ENCODE measurements at places on chromosomes 2 and 18.

- no peak overlapping the region for H3K27ac ChIP-seq
- peaks cover 13% of the 10 kb centered on the region for H3K36me3 ChIP-seq
- no peaks in the 10 kb centered on the region for H3K27me3 ChIP-seq
Observed at GRCh38 chr2:61376211-61376610, 94.7 kb downstream of the USP34 start.

- DNase-seq: no peak
- no peaks in the 10 kb centered on the region for H3K36me3 ChIP-seq
- no peak overlapping the region for H3K27ac ChIP-seq
- H3K4me1 ChIP-seq: no peaks in the 10 kb centered on the region
- H3K27me3 ChIP-seq: no peaks in the 10 kb centered on the region
- H3K4me3 ChIP-seq: no peak overlapping the region
Observed at GRCh38 chr2:240963868-240964703, 34.3 kb upstream of the SNED1 start.

GRCh38 chr2:62556086-62556485, 50.1 kb upstream of the TMEM17 start:
- H3K36me3 ChIP-seq: no peaks in the 10 kb centered on the region
- no peaks in the 10 kb centered on the region for H3K4me1 ChIP-seq
- H3K27me3 ChIP-seq: no peaks in the 10 kb centered on the region
- no peak overlapping the region for H3K4me3 ChIP-seq
- H3K27ac ChIP-seq: no peak overlapping the region

DNA sequence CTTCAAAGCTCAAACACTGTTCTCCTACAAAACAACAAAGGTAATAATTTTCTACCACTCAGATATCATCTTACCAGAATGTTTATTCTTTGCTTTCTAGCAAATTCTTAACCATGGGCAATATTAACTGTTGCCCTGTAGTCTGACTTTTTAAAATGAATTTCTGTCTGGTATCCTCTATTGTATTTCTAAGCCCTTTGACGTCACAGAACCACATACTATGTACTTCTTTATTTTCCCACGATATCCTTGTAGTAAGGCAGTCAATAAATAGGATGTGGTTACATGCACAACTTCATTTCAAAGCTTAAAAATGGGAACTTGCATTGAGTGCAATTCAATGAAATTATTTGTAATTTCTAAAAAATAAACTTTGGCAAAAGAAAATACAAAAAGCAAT, 58.7 kb downstream of the THADA start:
- H3K36me3 ChIP-seq: peaks cover 3% of the 10 kb centered on the region
- peaks cover 9% of the 10 kb centered on the region for H3K4me1 ChIP-seq
- no peak overlapping the region for H3K4me3 ChIP-seq
- H3K27ac ChIP-seq: no peak overlapping the region
- no peak for DNase-seq

DNA sequence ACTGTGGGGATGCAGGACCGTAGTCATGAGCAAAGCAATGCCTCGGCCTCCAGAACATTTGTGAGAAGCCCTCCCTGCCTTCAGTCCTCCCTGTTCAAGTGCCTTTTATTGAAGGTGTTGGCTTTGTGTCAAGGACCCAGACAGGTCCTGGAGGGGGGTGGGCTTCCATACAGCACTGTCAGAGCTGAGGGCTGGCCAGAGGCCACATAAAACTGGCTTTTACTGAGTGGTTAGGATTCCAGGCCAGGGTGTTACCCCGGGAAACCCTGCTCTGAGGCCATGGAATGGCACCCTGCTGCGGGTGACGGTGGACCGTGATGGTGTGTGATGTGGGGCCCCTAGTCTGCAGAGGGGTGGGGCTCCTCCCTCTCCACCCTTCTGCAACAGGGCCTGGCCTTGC, 41.6 kb downstream of the TOGARAM2 start:
- no peaks in the 10 kb centered on the region for H3K4me1 ChIP-seq
- H3K36me3 ChIP-seq: no peaks in the 10 kb centered on the region
- DNase-seq: no peak
- no peaks in the 10 kb centered on the region for H3K27me3 ChIP-seq

GRCh38 chr2:206443735-206444527, 599 bp downstream of the ADAM23 start:
- H3K4me1 ChIP-seq: peaks cover 8% of the 10 kb centered on the region
- no peaks in the 10 kb centered on the region for H3K36me3 ChIP-seq
- no peak overlapping the region for H3K4me3 ChIP-seq
- DNase-seq: no peak

DNA sequence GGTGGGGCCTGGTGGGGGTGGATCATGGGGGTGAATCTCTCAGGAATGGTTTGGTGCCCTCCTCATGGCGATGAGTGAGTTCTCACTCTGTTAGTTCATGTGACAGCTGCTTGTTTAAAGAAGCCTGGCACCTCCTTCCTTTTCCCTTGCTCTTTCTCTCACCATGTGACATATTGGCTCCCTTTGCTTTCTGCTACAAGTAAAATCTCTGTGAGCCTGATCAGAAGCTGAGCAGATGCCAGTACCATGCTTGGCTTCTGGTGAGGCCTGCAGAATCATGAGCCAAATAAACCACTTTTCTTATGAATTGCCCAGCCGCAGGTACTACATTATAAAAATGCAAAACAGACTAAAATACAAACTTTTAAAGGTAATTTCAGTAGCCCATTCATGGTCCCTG, 73.4 kb upstream of the TEX51 start:
- H3K36me3 ChIP-seq: no peaks in the 10 kb centered on the region
- no peaks in the 10 kb centered on the region for H3K27me3 ChIP-seq
- H3K27ac ChIP-seq: no peak overlapping the region
- no peaks in the 10 kb centered on the region for H3K4me1 ChIP-seq
- H3K4me3 ChIP-seq: no peak overlapping the region

GRCh38 chr18:47724186-47724975, 206.1 kb downstream of the SMAD2 start:
- H3K27ac ChIP-seq: no peak overlapping the region
- no peaks in the 10 kb centered on the region for H3K27me3 ChIP-seq
- H3K4me1 ChIP-seq: no peaks in the 10 kb centered on the region
- no peak overlapping the region for H3K4me3 ChIP-seq
- no peak for DNase-seq
- H3K36me3 ChIP-seq: no peaks in the 10 kb centered on the region

DNA sequence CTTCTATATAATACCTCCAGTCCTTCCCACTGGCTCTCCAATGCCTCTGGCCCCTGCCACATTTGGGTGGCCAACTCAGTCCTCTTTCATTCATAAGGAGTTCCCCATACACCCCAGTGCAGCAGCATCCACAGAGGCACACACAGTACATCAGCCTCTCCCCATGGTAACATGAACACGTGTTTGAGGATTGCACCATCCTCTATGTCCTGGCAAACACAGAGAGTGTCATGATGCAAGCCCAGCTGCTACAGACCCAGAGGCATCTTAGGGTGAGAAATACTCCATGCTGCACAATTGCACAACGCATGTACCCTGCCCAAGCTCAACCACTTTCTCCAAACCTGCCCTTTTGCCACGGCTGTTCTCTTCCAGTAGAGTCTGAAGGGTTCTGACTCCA, 11.5 kb downstream of the IGFBP5 start:
- no peak for DNase-seq
- H3K4me1 ChIP-seq: no peaks in the 10 kb centered on the region

DNA sequence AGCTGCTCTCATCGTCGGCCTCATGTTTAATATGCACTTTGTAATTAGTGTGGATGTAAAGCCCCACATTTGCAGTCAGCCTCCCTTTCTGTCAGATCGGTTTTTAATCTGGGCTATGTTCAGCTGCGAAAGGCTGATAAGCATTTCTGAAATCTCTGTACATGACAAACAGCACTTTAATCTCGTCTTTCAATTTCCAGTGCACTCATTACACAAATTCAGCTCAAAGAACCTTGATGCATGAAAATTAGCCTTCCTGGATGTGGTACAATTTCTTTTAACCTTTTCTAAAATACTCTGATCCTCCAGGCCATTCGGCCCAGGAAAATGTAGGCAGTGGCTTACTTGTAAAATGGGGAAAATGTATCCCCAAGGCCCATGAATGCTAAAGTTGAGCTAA, 265.1 kb downstream of the RND3 start:
- no peak overlapping the region for H3K4me3 ChIP-seq
- H3K4me1 ChIP-seq: no peaks in the 10 kb centered on the region
- no peaks in the 10 kb centered on the region for H3K36me3 ChIP-seq
- no peaks in the 10 kb centered on the region for H3K27me3 ChIP-seq

DNA sequence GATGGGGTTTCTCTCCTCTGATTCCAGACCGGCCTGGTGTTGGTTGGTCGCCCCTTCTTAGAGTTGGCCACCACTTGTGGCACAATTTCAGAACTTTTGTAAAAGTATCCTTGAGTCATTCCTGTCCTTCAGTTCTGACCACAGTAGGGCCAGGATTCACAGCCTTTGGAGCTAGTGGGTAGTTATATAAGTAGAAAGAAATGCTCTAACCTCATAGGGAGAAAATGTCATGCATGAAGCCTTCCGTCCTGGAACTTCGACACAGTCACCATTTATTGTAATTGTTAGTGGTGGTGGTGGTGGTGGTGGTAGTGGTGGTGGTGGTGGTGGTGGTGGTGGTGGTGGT, 65.4 kb downstream of the EPAS1 start:
- no peak for DNase-seq
- no peak overlapping the region for H3K27ac ChIP-seq
- H3K4me3 ChIP-seq: no peak overlapping the region
- H3K4me1 ChIP-seq: peaks cover 29% of the 10 kb centered on the region
- no peaks in the 10 kb centered on the region for H3K36me3 ChIP-seq
- no peaks in the 10 kb centered on the region for H3K27me3 ChIP-seq

DNA sequence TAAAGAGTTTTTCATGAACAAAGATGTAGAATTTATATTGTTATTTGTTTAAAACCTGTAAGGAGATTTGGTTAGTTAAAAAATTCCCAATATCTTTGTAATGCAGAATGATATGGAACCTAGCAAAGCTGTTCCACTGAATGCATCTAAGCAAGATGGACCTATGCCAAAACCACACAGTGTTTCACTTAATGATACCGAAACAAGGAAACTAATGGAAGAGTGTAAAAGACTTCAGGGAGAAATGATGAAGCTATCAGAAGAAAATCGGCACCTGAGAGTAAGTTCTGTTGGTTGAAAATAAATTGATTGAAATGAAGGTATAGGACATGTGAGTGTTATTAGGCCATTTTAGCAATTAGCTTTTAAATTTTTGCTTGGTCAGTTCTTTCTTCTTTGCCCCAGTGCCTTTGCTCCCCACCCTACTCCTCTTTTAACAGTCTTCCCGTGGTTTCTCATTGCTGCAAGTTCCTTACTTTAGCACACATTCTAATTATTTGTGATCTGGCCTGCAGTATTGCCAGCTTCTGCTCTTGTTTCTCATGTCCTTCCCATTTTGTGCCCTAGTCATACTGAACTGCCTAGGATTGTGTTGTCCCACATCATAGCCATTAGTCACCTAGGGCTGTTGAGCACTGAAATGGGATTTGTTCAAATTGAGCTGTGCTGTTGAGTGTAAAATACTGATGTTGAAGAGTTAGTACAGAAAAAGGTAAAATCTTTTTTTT, 36.6 kb downstream of the VAPA start:
- no peak overlapping the region for H3K27ac ChIP-seq
- no peaks in the 10 kb centered on the region for H3K4me1 ChIP-seq
- no peak overlapping the region for H3K4me3 ChIP-seq
- no peaks in the 10 kb centered on the region for H3K27me3 ChIP-seq
- DNase-seq: no peak

- no peaks in the 10 kb centered on the region for H3K36me3 ChIP-seq
- peak within 1 kb of the TSS; percentile 86 for H3K4me3 ChIP-seq
- peak within 1 kb of the TSS; percentile 75 for H3K27ac ChIP-seq
- no peaks in the 10 kb centered on the region for H3K27me3 ChIP-seq
- peaks cover 18% of the 10 kb centered on the region for H3K4me1 ChIP-seq
- peak; percentile 75 for DNase-seq
Observed at GRCh38 chr2:128090945-128091725, at the start of gene UGGT1. Gene UGGT1, plus strand, starts transcription at chr2:128091200. Its CDS starts 158 bp downstream, at chr2:128091358.

- no peak for DNase-seq
- H3K4me3 ChIP-seq: no peak overlapping the region
- H3K27ac ChIP-seq: no peak overlapping the region
- H3K4me1 ChIP-seq: no peaks in the 10 kb centered on the region
- H3K36me3 ChIP-seq: no peaks in the 10 kb centered on the region
Observed at GRCh38 chr2:137369106-137369505, 595.2 kb upstream of the HNMT start.

GRCh38 chr2:161138429-161138828, 21.8 kb upstream of the TANK start:
- peak; percentile 5 for DNase-seq
- H3K4me3 ChIP-seq: peak overlapping the region; percentile 46
- H3K4me1 ChIP-seq: peaks cover 21% of the 10 kb centered on the region
- peak overlapping the region; percentile 83 for H3K27ac ChIP-seq
- no peaks in the 10 kb centered on the region for H3K36me3 ChIP-seq
